Stimulated activated CD8-positive, alpha-beta memory T cell treated with anti-CD3 and anti-CD28 coated beads, Interleukin-7, amount 100 ng/mL, for 24 hours (primary cell): ENCODE measurements at places on chromosomes 5 and 9.

DNA sequence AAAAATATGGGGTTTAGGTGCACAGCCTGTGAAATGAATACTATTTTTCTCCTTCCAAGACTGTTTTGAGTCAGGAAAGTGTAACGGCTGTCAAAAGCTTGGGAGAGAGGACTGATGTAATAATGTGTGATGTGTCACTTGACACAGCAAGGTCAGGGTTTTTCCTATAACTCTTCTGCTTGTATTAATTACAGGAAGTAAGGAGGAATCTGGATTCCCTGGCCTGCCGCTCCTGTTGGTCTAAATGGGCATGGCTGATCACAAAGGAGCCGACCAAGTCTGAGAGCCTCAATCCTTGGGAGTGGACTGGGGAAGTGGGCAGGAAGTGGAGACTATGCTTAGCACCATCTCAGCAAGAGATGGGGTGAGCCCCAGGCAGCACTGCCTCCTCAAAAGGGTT lies 16.7 kb upstream of the SLC28A3 start:
- DNase-seq = no peak

- no peak for DNase-seq
Observed at GRCh38 chr5:139660105-139660922, 12.2 kb downstream of the CXXC5 start.

DNA sequence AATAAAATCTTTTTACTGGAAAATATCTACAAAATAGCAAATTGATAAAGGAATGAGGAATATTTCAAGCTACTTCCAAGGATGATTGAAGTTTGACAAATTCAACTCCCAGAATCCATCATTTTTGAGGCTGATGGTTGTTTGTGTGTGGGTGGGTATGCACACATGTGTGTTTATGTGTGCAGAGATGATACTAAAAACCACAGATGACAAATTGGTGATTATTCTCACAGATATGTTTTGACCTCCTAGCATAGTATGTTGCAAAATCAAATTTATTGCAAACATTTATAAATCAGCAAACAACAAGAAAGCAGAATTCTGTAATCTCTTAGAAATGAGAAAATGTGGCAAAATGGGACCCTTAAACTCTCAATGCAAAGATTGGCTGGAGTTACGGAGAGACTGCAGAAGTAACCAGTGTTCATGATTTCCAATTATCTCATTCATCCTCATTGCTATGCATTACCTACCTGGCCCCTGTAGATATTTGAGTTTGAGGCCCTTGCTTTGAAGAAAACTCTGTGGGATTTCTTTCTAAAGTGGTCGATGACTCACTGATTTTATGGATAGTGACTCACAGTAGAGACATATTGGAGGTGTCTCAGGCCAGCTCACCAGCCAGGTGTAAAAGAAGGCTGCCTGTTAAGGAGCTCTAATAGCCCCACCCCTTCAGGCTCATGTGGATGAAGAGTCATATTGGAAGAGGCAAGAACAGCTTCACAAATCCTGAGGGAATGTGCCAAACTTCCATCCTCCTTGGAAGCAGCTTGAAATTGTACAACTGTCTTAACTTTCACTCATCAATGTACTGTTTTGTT lies 44.6 kb upstream of the TMC1 start:
- peak; percentile 9 for DNase-seq

GRCh38 chr5:116502616-116503015 lies 72.0 kb downstream of the SEMA6A start:
- DNase-seq = no peak

GRCh38 chr5:93875693-93876092 lies 134.3 kb upstream of the POU5F2 start:
- DNase-seq = no peak

- no peak for DNase-seq
Observed at GRCh38 chr9:16985559-16986348, 115.3 kb upstream of the BNC2 start.

GRCh38 chr5:34599471-34600117 lies 56.5 kb upstream of the RAI14 start:
- no peak for DNase-seq

DNA sequence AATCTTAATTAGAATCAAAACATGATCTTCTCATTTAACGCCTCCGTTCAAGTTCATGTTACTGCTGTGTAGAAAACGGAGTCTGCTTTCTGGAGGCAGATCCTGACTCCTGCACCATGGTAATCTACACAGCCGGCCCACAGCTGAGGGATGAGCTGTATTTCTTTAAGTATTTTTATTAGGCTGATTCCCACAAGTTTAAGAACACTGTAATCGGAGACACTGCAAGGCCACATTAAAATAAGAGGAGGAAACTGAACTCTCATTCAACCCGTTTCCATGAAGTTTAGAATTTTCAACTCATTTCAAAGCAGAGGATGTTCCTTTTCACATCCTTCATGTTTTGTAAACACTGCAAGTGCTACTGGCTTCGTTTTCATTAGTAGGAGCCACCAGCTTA lies 372.2 kb downstream of the NFIB start:
- DNase-seq = no peak

GRCh38 chr9:82584349-82584863 lies 478.5 kb downstream of the RASEF start:
- DNase-seq = no peak

GRCh38 chr9:127450243-127450760 lies 904 bp downstream of the RPL12 start:
- no peak for DNase-seq

DNA sequence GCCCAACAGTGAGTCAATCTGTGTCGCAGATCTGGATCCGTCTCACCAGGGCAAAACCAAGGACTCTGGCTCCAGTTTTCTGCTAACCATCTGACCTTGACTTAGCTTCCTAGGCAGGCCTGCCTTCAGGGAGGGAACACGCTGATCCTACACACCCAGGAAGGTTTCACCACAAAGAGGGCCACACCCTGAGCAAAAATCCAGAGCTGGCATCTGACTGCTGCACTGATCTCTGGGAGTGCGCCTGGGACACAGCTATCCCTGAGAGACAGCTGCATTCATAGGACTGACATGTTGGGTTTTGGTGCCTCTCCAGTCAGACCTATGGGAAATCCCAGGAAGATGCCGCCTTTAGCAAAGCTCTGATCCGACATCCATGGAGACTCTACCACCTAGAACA lies 47.5 kb downstream of the CDK5RAP2 start:
- no peak for DNase-seq

GRCh38 chr5:122760236-122760635 lies 14.6 kb upstream of the SNX2 start:
- no peak for DNase-seq

DNA sequence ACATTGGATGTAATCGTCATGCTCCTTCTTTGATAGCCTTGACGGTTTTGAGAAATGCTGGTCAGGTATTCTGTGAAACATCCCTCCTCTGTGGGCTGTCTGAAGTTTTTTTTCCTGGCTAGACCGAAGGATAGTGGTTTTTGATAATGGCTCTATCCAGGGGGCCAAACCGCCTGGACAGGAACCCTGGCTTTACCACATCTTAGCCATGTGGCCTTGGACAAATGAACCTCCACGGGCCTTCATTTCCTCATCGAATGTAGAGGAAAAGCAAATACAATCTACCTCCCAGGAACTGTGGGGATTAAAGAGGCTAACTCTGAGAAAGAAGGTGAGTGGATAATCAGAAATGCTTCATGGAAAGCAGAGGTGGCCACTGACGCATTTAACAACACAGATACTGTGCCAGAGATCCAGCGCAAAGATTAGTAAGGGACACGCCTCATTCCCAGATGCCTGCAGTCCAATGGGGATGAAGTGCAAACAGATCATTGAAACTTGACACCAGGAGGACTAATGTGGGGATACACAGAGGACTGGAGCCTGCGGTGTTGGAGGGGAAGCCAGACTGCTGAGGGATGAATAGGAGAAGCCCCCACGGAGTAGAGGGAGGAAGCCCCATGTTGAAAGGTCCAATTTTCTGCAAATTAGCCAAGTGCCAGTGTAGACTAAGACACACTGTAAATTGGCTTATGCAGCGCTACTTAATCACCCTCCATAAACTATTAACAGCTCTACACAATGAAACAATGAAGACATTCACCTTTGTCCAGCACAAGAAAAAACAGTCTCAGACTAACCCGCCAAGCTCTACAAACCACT lies 41.6 kb downstream of the MYO10 start:
- no peak for DNase-seq

- DNase-seq = no peak
Observed at GRCh38 chr5:84783003-84783402, 398.3 kb upstream of the EDIL3 start.

DNA sequence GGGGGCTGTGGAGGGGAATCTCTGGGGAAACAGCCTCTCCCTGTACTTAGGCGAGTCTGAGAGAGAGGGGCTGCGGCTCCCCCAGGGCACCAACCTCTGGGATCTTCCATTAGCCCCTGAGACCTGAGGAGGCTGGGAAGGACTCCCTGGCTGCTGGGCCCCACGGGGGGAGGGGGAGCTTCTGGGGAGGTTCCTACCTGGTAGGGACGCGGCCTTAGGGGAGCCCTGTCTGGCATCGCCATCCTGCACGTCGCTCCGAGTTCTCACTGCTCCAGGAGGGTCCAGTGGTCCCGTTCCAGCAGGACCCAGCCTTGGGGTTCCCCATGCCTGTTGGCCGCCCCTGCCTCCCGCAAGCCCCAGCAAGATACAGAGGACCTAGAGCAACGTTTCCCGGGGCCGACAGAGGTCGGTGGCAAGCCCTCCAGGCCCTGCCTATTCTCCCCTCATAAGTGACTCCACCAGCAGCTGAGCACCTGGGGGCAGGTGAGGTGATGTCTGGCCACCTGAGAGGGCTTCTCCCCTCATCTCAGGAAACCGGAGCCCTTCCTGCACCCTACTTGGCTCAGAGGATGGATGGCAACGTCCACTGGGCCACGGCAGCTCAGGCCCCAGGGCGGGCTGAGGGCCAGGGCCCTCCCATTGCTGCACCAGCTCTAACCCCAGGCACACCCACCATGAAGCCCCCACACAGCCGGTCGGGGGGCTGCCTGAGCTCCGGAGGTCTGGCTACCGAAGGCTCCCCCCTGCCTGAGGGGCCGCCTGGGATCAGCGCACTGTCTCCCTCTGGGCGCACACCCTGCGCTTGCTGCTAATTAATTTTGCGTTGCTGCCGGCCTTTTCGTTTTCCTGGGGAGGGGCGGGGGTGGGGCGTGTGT lies 22.5 kb downstream of the TPPP start:
- no peak for DNase-seq

- no peak for DNase-seq
Observed at GRCh38 chr5:154351566-154351965, 94.2 kb upstream of the SAP30L start.

DNA sequence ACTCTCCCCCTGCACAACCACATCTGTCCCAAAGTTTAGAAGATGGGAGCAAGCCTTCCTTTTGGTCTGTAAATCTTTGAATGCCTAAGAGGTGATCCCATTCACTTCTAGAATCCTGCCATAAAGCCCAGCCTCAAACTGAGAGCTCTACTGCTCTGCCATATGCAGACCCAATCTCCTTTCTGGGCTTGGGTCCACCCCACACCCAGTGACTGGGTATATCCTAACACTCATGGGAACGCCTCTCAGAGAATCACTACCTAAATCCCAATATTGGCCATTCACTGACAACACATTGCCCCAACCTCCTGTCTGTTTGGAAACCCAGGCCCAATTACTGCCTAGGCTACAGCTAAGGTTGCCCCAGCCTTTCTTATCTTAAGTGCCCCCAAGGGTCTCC lies 90.7 kb downstream of the MAMDC2 start:
- DNase-seq = no peak

- no peak for DNase-seq
Observed at GRCh38 chr9:95413793-95414192, 96.3 kb upstream of the FANCC start.

- no peak for DNase-seq
Observed at GRCh38 chr5:136047858-136048257, 19.1 kb downstream of the TGFBI start.

DNA sequence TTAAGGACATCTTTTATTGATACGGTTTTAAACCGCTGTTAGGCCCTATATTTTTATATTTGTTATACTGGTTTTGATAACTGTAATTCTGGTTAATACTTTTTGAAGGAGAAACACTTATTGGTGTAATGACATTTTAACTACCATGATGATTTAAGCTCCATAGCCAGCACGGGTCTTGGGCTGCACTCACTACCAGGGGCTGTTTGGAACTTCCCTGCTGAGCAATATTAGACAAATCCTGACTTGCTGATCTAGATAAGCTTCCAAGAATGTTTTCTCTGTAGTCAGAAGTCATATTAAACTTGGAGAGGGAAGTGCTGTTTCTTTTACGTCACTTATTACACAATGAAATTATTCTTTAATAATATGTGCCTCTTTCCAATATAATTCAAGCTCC lies 540.0 kb upstream of the GRAMD2B start:
- DNase-seq = no peak

DNA sequence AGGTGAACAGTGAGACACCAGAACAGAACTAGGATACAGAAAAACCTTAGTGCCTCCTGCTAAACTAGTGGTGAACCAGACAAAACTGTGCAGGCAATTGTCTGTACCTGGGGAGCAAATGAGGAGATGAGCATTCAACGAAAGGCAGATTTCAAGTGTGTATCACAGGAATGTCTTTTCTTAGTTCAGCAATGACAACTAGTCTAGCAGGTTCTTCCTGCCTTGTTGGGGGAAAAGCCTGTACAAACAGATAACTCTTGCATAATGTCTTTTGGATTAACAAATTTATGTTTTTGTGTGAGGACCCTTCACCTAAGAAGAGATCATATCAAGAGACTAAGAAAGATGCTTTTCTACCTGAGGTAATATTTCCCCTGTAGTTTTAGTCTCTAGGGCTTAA lies 21.8 kb upstream of the DENND4C start:
- no peak for DNase-seq

GRCh38 chr5:128649192-128649591 lies 111.1 kb upstream of the FBN2 start:
- no peak for DNase-seq

DNA sequence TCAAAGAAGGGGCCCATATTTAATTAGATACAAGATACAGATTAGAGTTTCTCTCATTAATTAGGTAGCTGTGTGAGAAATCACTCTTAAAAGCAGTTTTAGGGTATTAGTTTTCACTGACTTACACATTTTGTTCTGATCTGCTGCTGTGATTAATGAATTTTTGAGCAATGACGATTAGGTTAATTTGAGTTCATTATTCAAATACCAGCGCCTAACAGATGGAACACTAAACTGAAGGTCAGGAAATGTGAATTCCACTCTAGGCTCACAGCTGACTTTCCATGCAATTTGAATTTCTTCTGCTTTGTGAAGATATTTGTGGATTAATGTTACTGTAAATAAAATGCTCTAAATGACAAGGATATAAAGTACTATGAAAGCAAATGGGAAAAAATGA lies 380.6 kb downstream of the ADGRV1 start:
- no peak for DNase-seq

DNA sequence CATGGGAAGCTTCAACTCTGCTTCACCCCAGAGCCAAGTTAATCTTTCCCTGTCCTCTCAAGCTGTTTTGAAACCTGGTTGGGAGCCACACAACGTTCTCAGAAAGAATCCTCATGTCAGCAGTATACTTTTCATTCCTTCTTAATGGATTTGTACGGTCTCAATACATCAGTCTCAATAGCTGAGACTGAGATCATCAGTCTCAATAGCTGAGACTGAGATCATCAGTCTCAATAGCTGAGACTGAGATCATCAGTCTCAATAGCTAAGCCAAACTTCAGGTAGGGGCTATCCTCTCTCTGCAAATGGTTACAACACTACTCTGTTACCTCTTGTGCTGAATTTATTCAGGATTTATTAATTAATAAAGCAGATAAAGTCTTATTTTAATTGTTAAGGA lies 1317.4 kb upstream of the CDH9 start:
- DNase-seq = no peak

GRCh38 chr5:73201547-73202513 lies 28.8 kb downstream of the TMEM174 start:
- peak; percentile 51 for DNase-seq
